ENCODE measurements at places on chromosomes 4 and X. TPM values are rescaled to one million over a fixed set of nuclear protein-coding genes. Genes with fewer than 3 reads are reported as not detected.

Gene HEPH
- polyA plus RNA-seq = 19.0 TPM

Gene PCDH10
- polyA plus RNA-seq = 2.2 TPM

Gene ZC4H2
- 23.0 TPM for polyA plus RNA-seq

Gene COX7B2
- polyA plus RNA-seq = not detected

DNA sequence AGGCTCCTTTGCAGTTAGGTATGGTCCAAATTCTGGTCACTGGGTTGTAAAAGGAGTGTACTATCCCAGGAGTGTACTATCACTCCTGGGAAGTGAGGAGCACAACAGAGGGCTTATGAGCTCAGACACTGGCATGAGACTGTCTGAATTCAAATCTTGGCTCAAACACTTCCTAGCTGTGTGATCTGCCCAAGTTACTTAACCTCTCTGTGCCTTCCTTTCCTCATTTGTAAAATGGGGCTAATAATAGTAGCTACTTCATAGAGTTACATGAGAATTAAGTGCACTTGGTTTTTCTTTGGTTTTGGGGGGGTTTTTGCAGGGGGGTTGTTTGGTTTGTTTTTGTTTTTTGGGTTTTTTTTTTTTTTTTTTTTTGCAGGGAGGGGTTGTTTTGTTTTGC, 152.0 kb downstream of the BCOR start:
- no peak for DNase-seq

GRCh38 chr4:184475498-184475897, 1.1 kb upstream of the IRF2 start:
- DNase-seq = no peak

- no peak for DNase-seq
These were observed 2.0 kb upstream of the ZNF185 start for GRCh38 chrX:152895724-152896420.

DNA sequence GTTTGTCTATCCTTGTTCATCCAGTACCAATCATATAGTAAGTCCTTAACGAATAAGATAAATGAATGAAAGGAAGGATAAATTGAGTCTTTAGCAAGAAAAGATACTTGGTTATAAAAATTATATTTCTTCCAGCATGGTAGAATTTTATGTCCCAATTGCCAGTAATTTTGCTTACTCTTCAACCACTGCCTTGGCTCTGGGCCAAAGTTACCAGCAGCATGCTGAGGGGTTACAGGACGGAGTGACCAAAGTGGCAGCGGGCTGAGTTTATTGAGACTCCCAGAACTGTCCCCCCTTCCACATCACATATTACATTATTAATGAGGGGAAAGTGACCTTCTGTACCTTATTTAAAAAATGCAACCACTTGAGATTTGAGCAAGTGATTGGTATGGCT, 121.7 kb downstream of the RASGEF1B start:
- DNase-seq = no peak

Gene CCDC110
- polyA plus RNA-seq = 1.8 TPM

DNA sequence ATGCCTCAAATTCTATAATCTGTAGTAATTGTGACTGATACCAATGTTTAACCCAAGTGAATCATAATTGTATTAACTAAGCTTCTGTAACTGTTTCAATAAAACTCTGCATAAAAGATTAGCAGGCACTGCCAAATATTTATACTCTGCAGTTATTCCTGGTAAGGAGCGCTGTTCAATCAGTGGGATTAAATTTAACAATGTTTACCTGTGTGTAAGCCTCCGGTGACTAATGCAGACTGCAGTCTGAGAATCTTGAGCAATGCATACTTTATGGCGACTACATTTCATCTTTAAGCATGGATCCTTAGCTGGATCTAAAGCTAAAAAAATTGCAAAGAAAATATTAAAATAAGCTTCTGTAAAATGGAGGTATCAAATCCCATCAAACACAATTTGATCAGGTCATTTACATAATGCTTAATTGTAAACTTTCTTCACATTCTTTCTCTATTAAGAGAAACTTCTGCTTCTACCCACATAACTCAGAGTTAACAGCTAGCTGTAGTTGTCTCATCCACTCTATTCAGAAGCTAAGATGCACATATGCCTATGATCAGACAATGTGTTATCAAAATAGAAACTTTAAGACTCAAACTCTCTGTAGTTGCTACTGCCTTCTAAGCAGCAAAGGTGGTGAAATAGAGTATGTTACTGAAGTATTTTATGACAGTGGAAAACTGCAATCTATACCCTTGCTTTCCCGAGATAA, 234.0 kb downstream of the SPOCK3 start:
- DNase-seq = no peak

Gene RGN
- 15.6 TPM for polyA plus RNA-seq

Gene MSANTD1
- 0.15 TPM for polyA plus RNA-seq

- no peak for DNase-seq
These were observed 144.9 kb downstream of the ANXA5 start for GRCh38 chr4:121551881-121552280.

DNA sequence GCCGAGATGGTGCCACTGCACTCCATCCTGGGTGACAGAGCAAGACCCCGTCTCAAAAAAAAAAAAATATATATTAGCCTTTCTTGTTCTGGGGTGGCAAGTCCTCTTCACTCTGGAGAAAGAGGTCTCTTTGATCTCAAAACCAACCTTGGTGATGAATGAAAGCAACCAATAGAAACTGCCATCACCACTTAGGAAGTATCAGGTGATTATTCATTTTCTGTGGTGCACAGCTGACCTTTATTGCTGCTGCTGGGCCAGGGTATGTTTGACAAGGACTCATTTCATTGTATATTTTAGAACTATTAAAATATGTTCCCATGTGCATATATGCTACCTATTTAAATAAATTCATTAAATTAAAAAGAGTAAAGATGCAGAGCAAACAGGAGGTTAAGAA, 76.0 kb upstream of the KIT start:
- DNase-seq = no peak

- DNase-seq = no peak
These were observed 5.8 kb downstream of the DGAT2L6 start for GRCh38 chrX:70183091-70183490.

Gene DCAF4L1
- polyA plus RNA-seq = 0.12 TPM

- DNase-seq = no peak
These were observed 129.1 kb upstream of the TEX13D start for GRCh38 chrX:124203311-124203710.

DNA sequence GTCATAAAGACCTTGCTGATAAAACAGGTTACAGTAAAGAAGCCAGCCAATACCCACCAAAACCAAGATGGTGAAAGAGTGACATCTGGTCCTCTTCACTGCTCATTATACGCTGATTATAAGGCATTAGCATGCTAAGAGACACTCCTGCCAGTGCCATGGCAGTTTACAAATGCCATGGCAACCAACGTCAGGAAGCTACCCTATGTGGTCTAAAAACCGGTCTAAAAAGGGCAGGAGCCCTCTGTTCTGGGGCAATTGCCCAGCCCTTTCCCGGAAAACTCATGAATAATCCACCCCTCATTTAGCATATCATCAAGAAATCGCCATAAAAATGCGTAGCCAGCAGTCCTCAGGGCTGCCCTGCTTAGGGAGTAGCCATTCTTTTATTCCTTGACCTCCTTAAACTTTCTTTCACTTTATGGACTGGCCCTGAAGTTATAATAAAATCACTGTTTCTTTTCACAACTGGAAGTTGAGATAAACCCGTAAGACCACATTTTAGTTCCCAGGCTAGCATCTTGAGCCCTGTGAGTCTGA, 260.5 kb upstream of the FAT1 start:
- DNase-seq = no peak

DNA sequence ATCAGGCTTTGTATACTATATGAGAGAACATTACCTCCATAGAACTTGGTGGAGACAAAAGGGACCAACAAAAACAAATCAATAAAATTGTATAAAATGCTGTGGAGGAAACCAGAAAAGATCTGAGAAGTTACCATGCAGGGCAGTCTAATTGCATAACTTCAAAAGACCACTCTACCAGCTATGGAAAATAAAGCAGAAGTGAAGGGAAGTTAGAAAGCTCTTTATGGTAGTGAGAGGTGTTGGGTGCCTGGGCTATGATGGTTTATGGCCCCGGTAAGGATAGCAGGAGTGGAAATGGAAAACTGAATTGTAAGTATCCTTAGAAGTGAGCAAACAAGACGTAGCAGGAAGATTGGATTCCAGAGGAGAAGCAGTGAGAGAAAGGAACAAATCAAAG, 3.1 kb downstream of the TMEM184C start:
- DNase-seq = no peak

DNA sequence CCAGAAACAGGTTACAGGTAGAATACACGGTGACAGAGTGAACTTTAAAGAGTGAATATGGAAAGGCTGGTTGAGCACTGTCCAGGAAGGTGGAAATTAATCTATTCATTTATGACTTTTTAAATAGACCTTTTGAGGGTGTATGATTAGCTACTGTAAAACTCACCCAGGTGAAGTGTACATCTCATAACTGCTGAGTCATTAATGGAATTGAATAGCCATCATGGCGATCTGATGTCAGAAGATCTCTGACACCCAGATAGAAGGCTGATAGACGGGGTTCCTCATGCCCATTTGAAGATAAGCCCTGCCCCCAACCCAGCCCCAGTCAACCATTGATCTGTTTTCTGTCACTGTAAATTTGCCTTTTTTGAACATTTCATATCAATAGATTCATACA, 84.0 kb downstream of the PRSS12 start:
- DNase-seq = no peak

Gene SCRG1
- polyA plus RNA-seq = 0.08 TPM

GRCh38 chr4:60757986-60758680, 442.0 kb upstream of the ADGRL3 start:
- no peak for DNase-seq

Gene CT83
- not detected for polyA plus RNA-seq

Gene ATP10D
- 8.2 TPM for polyA plus RNA-seq

- DNase-seq = no peak
These were observed 1028.2 kb downstream of the PCDH7 start for GRCh38 chr4:31748382-31748781.

GRCh38 chr4:153427363-153428071, 38.6 kb upstream of the TMEM131L start:
- no peak for DNase-seq

- DNase-seq = no peak
These were observed 726.7 kb downstream of the C4orf33 start for GRCh38 chr4:129822701-129823100.

DNA sequence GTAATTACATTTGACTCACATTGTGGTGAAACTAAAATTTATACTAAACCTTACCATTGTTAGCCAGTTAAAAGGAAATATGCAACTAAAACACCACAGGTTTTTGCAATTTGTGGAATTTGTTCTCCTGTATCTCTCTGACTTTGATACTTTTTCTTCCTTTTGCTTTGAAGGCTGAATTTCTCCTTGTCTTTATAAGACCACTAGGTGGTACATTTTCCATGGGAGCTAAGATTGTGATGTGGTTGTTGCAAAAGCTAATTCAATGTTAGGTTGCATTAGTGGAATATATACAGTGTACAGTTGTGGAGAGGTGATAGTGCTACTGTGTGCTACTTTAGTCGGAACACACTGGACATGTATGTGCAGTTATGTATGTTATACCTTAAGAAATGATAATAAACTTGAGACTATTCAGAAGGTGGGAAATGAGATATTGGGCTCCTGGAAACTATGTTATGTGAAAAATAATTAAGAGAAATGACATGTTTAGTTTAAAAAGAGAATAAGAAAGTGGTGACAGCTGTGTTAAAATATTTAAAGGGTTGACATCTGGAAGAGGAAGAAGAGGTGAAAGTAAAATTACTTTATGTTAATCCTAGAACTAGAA, 70.3 kb downstream of the ARL9 start:
- DNase-seq = no peak

Gene GPC4
- polyA plus RNA-seq = 21.7 TPM

- no peak for DNase-seq
These were observed 272.4 kb upstream of the SMIM31 start for GRCh38 chr4:164481306-164482091.

DNA sequence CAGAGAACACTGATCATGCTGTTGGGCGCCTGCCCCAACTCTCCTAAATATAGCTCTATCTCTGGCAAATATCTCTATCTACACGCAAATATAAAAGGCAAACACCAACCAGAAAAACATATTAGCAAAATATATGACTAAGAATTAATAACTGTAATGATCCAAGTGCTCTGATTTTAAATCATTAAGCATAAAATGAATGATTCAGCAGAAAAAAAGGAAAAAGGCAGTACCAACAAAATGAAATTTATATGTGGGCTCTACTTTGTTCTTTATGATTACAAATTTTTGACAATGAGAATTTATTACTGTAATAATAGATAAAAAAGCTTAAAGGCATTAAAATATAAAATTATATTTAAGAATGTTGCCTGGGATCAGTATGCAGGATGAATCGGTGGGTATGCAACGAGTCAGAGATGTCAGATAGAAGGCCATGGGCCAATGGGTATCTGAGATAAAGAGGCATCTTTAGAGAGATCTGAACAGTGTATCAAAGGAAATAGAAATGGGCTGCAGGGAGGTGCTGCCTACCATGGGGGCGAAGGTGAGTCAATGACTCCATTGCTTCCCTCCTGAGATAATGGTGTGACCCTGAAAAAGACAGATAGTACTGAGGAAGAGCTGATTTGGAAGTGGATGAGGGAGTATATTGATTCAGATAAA, 234.8 kb downstream of the SCFD2 start:
- DNase-seq = no peak

DNA sequence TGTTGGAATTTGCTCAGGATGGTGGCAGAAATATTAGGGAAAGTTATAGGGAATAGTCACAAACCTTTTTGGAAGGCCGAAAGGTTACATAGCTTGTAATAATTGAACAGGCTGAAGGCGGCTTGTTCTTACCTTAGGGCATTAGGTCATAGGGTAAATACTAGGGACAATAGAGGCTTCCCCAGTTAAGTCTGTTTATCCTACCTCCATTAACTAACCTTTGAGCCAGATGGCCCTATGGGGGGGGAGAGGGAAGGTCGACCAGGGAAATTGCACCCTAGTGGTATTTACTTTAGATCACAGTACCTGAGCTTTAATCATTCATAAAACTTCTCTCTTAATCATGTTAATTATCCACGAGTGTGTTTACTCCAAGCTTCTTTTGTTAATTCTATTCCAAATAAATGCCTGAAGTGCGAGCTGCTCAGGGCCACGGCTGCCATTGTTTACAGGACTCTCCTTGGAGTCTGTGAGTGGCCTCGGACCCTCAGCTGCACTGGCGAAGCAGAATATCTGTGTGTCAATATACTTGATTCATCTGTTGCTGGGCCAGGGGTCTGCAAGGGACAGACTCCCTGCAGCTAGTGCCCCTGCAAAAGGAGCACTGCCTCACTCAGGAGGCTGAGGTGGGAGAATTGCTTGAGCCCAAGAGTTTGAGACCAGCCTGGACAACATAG, 22.9 kb downstream of the PAGE2 start:
- no peak for DNase-seq

- no peak for DNase-seq
These were observed 65.5 kb downstream of the CRMP1 start for GRCh38 chr4:5827108-5828004.

Gene SLC2A9
- 2.5 TPM for polyA plus RNA-seq

- DNase-seq = no peak
These were observed 373.7 kb downstream of the AR start for GRCh38 chrX:67917421-67918010.

Gene PAGE5
- not detected for polyA plus RNA-seq

DNA sequence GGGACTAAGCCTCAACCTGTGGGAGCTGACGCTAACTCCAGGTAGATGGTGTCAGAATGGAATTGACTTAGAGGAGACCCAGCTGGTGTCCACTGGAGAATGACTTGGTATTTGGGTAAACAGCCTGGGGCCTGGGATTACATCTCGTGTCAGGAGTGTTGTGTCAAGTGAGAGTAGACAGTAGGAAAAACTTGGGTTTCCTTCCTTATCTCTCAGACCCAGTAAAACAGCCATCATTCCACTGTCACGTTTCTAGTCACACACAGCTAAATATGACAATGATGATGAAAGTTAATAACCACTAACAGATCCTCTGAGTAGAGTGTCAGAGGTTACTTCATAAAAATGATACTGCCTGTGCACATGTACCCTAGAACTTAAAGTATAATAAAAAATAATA, 13.8 kb downstream of the ZNF674 start:
- no peak for DNase-seq
